ENCODE measurements at places on chromosomes 2 and 18.
A peak's percentile ranks its signal among the peaks of the same experiment; 100 is the strongest.

DNA sequence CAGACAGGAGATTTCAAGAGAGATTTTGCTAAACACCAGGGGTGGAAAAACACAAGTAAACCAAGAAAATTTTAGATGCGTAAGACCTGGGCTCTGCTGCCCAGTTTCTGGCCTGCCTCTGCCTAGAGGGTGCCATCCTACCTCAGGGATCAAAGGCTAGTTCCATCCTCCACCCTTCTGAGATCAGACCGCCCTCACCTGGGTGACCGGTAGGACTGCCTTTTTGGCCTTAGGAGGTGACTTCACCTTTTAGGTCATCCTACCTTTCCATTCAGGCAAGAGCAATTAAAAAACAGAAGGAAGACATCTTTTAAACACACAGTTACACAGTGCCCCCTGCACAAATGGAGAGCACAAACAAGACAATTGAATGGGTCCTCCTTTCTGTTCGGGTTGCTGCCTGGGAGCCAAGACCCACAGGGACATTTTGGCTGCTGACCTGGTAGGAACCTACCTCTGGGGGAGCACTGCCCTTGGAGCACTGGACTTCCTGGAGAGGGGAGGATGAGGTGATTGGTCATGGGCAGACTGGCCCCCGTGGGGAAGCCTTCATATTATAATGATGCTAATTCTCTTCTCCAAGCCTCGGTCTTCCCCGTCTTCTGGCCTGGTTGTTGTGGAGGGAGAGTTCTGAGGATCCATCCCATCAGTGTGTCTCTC is 3.1 kb downstream of the PSD4 start:
- no peaks in the 10 kb centered on the region for H3K36me3 ChIP-seq
- H3K27ac ChIP-seq, result no peak overlapping the region
- DNase-seq, result peak; percentile 24

GRCh38 chr2:64092502-64092901 is 51.7 kb downstream of the PELI1 start:
- peaks cover 65% of the 10 kb centered on the region for H3K36me3 ChIP-seq
- peaks cover 13% of the 10 kb centered on the region for H3K4me1 ChIP-seq
- H3K27me3 ChIP-seq, result no peaks in the 10 kb centered on the region
- H3K4me3 ChIP-seq, result no peak overlapping the region
- no peak overlapping the region for H3K27ac ChIP-seq

GRCh38 chr2:53234548-53234903 is 533.1 kb upstream of the CHAC2 start:
- no peaks in the 10 kb centered on the region for H3K36me3 ChIP-seq
- no peak overlapping the region for H3K27ac ChIP-seq
- no peaks in the 10 kb centered on the region for H3K4me1 ChIP-seq
- H3K27me3 ChIP-seq, result no peaks in the 10 kb centered on the region
- no peak overlapping the region for H3K4me3 ChIP-seq
- no peak for DNase-seq

- no peak overlapping the region for H3K4me3 ChIP-seq
- DNase-seq, result no peak
- no peaks in the 10 kb centered on the region for H3K4me1 ChIP-seq
- H3K27me3 ChIP-seq, result peaks cover 6% of the 10 kb centered on the region
These were observed 1.7 kb upstream of the GCG start for GRCh38 chr2:162153608-162154224.

DNA sequence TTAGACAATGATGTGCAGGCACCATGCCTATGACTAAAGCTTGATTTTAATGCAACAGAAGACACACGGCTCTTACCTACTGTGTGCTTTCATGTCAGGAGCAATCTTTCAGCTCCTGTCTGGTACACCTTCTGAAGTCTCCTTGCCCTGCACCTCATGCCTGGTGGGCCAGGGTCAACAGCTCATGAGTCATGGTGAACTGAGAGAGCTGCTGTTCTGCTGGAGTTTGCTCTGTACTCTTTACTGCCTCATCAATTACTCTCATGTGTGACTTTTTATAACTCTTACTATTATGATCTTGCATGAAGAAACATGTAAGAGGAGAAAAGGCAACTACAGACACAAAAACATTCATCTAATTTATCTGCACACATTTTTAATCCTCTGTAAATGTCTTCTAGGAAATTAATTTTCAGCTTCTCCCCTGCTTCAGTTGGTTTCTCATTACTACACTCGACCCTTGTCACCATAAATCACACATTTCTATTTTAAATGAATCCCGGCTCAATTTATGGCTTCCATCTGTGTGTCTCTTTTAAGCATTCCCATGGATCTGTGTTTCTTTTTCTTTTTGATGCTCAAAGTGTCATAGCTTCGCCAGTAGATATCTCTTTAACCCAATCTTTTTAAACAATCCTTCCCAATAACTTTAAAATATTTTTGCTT is 9.7 kb downstream of the SERPINB7 start:
- H3K27me3 ChIP-seq, result no peaks in the 10 kb centered on the region
- no peaks in the 10 kb centered on the region for H3K4me1 ChIP-seq
- H3K36me3 ChIP-seq, result no peaks in the 10 kb centered on the region
- H3K27ac ChIP-seq, result no peak overlapping the region
- no peak overlapping the region for H3K4me3 ChIP-seq

DNA sequence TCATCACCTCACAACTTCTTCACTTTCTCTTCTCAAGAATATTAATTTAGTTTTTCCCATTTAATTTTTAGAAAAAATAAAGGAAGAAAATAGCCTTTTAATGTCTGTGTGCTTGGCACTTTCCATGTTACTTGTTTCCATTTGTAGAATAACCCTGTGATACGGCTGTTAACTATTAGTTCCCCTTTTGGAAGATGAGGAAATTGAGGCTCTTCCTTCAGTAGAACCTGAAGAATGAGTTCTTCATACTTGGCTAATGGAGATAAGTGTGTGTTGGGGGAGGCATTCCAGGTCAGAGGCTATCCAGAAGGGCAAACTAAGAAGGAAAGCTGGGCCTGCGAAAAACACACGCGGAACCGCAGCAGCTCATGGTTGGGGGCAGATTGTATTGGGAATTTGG is 38.3 kb downstream of the ZNF532 start:
- no peaks in the 10 kb centered on the region for H3K4me1 ChIP-seq
- peaks cover 14% of the 10 kb centered on the region for H3K36me3 ChIP-seq
- H3K27ac ChIP-seq, result no peak overlapping the region
- H3K4me3 ChIP-seq, result no peak overlapping the region
- no peaks in the 10 kb centered on the region for H3K27me3 ChIP-seq
- no peak for DNase-seq

- H3K27ac ChIP-seq, result peak overlapping the region; percentile 49
- no peaks in the 10 kb centered on the region for H3K27me3 ChIP-seq
- no peak for DNase-seq
- H3K4me1 ChIP-seq, result peaks cover 13% of the 10 kb centered on the region
These were observed 24.0 kb upstream of the ITGB6 start for GRCh38 chr2:160224060-160224459.
